ENCODE measurements at places on chromosomes 7 and 10.

DNA sequence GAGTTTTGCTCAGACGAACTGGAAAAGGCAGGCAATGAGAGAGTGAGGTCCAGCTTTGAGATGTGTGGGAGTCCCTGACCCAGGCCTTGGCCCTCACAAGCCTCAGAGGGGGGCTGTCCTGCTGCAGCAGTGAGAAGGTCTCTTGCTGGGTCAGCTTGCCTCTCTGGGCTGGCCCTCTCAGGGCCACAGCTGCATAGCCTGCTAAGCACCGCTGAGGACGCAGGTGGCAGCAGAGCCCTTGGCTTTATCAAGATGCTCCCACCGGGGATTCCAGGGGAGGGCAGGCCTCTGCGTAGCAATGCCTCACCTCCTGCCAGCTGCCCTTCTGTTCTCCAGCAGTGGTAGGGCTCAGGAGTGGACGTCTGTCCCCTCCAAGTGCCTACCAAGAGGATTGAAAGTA is 128.7 kb downstream of the COBL start:
- DNase-seq, result no peak

- no peak for DNase-seq
These were observed 73.9 kb downstream of the TMEM130 start for GRCh38 chr7:98795741-98796493.

- DNase-seq, result no peak
These were observed 69.9 kb upstream of the GTF2I start for GRCh38 chr7:74587435-74588126.

DNA sequence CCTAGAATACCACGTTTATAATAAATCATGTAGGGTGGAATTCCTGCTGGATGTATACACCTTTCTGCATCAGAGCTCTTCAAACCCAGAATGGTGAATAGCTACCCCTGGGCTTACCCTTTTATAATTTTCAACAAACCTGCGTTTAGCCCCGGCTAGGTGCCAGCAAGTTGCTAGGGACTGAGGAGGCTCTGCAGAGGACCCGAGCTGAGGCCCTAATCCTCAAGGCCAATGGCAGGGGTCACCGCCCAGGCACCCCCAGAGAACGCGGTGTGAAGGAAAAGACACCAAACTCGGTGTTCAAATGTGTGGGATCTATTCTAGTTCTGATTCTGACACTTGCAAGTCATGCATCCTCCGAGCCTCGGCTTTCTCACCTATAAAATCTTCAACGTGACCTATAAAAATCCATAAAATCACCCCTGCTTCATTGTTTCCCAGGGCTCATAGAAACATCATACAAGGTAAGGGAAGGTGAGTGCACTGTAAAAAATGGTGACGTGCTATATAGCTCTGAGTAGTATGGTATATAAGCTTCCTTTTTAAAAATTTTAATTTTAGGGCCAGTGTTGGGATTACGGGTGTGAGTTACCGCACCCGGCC is 2.5 kb upstream of the ANXA11 start:
- no peak for DNase-seq

GRCh38 chr10:97590748-97591495 is 1.4 kb downstream of the C10orf62 start:
- DNase-seq, result no peak

Measured in T-helper 9 cell (primary cell).